IPS DF 19.7 (cell line): ENCODE measurements at places on chromosomes 7 and 10.
A peak's percentile ranks its signal among the peaks of the same experiment; 100 is the strongest.

- no peak for DNase-seq
Observed at GRCh38 chr7:3117488-3118231, 74.0 kb upstream of the CARD11 start.

DNA sequence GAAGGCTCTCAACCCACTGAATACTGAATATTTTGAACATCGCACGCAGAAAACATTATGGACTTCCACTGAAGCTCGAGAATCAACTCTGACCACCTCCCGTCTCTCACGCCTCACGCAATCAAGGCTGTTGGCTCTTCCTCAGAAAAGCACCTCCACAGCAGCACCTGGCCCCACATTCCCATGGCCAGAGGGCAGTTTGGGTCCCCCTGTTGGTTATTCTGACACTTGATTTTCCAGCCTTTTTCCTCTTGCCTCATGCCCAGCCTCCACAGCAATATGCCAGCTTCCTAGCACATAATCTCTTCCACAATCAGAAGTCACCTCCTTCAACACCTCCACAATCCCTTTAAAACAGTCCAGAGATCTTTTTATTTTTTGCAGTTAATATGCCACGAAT lies 55.9 kb downstream of the SVOPL start:
- DNase-seq, result no peak

DNA sequence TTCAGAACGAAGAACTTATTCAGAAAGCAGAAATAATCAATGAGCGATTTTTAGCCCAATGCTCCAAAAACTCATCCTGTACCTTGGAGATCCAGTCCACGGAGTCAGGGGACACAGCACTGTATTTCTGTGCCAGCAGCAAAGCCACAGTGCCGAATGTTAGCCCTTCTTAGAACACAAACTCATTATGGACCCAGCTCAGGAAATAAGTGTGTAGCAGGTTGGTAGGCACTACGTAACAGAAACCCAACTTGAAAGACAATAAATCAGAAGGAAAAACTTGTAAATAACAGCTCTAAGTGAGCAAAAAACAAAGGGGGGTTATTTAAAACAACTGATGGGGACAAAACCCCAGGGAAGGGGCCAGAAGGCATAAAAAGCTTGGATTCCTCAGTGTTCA lies 112.0 kb upstream of the PRSS1 start:
- no peak for DNase-seq

DNA sequence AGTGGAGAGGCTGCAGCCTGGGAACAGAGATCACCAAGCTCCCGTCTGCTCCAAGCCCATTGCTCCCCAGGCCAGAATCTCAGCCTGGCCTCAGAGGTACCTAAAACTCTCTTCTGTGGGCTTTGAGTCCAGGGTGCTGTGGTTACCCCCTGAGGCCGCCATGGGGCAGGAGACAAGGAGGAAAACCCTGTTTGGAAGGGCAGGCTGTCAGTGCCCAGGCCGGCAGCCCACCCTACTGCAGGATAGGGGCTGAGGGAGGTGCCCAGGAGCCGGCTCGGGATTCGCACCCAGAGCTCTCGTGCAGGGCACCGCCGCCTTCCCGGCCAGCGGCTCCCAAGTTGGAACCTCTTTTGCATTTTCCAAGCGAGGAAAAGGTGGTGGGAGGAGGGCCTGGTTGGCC lies 24.5 kb downstream of the UNCX start:
- no peak for DNase-seq

- peak; percentile 50 for DNase-seq
Observed at GRCh38 chr10:127600479-127600878, 51.4 kb downstream of the NPS start.

GRCh38 chr7:55065511-55066229 lies 46.9 kb downstream of the EGFR start:
- no peak for DNase-seq

GRCh38 chr7:128673571-128673970 lies 1.5 kb downstream of the GARIN1A start:
- no peak for DNase-seq

DNA sequence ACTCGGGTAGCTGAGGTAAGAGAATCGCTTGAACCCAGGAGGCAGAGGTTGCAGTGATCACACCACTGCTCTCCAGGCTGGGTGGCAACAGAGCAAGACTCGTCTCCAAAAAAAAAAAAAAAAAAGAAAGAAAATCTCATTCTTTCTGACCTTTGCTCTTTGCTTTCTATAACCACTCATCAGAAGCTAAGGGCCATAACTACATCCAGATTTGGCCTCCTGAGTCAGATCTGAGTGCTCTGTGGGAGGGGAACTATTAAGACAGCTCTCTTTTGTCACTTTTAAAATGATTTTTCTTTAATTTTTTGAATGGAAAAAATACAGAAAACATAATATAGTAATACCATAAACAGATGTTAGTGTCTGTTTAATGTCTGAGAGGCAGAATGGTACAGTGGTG lies 210.1 kb downstream of the KIAA1217 start:
- DNase-seq, result no peak

DNA sequence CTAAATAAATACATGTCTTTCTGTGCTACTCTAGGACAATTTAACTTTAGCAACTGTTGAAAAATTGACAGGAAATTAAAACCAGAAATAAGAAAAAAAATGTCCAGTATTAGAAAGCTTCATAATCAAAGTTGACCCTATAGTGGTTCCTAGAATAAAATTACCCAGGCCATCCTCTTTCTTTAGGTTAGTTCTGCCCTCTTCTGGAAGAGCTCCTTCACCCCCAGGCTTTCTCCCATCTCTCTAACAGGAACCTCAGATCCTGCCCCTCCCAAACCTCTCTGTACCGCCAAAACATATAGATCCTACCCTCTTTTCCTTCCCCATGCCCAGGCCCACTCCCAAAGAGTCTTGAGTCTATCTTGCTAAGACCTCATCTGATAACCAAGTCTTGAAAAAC lies 159.4 kb upstream of the CDK1 start:
- no peak for DNase-seq

DNA sequence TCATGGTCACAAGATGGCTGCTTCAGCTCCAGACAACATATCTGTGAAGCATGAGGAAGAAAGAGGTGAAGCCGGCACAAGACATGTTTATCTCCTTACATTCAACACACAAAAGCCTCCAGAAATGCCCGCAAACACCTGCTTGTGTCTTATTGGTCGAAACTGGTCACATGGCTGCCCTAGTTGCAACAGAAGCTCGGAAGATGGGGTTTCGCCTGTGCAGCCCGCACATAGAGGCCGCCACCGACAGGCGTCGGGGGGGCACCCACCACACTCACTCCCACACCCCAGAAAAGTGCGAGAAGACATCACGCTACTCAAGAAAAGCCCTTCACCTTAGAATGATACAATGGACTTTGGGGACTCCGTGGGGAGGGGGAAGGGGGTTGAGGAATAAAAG lies 63.0 kb upstream of the MGMT start:
- no peak for DNase-seq

DNA sequence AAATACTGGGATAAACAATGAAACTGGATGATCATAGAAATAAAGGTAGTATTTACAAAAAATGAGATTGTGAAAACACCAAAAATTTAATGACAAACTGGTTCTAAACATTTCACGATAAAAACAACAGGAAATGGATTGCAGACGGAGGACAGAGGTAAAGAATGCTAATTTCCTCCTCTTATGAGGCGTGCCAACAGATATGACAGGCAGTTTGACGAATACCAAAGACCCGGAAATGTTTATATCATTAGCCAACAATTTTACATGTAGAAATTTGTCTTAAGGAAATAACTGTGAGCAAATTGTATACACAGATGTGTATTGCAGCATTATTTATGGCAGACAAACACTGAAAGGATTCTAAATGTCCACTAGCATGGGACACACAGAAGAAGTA lies 162.0 kb upstream of the MGMT start:
- DNase-seq, result no peak

DNA sequence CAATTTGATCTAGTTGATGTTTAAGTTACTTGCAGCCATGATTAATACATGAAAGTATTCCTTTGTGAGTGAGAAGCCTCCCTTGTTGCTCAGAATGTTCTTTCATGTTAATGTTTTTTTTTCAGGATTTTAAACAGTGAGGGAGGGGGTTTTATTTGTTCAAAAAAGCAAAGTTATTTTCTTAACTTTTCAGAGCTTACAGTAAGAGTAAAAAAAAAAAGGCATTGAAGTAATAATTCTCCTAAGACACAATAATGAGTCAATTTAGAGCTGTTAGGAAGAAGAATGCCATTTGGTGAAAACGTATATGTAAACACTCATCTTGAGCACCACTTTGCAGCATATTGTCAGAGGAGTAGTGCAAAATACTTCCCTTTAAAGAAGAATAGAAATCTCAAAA lies 105.8 kb downstream of the SEMA3A start:
- no peak for DNase-seq

DNA sequence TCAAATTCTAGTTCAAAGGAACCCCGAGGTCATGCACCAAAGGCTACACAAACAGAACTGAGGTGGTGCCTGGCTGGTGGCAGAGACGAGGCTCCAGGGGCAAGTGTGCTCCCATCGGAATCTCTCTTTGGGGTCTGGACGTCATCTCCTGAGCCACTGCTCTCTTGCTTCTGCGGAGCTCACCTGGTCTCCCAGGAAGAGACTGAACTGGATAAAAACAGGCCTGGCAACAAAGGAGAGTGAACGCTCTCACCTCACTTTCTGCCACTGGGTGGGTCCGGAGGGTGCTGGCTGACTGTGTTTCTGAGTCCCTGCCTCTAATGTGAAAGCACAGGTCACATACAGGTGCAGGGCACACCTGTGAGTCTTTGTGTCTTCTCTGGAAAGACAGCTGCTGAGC lies 22.4 kb downstream of the VIPR2 start:
- DNase-seq, result no peak

- no peak for DNase-seq
Observed at GRCh38 chr7:140639366-140640053, 1.1 kb downstream of the DENND2A start.

GRCh38 chr7:116138202-116138801 lies 72.0 kb upstream of the TES start:
- peak; percentile 12 for DNase-seq

DNA sequence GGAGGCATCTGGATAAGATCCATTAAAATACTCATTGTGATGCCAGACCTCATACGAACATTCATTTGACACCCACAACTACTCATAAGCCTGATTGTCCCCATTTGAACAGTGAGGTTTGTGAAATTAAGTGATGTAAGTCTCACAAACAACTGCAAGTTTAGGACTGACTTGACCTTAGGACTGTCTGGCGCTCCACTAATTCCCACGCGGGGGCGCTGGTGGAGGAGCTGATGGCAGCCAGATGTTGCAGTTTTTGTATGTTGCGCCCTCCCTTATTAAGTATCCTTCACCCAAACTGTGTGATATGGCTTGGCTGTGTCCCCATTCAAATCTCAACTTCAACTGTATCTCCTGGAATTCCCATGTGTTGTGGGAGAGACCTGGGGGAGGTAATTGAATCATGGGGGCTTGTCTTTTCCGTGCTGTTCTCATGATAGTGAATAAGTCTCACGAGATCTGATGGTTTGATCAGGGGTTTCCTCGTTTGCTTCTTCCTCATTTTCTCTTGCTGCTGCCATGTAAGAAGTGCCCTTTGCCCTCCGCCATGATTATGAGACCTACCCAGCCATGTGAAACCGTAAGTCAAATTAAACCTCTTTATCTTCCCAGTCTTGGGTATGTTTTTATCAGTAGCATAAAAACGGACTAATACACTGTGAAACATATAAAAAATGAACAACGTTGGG lies 20.3 kb upstream of the TIAL1 start:
- no peak for DNase-seq

- DNase-seq, result no peak
Observed at GRCh38 chr10:124626759-124627380, 117.3 kb downstream of the FAM53B start.

- DNase-seq, result no peak
Observed at GRCh38 chr10:93816123-93816747, 58.5 kb downstream of the LGI1 start.

DNA sequence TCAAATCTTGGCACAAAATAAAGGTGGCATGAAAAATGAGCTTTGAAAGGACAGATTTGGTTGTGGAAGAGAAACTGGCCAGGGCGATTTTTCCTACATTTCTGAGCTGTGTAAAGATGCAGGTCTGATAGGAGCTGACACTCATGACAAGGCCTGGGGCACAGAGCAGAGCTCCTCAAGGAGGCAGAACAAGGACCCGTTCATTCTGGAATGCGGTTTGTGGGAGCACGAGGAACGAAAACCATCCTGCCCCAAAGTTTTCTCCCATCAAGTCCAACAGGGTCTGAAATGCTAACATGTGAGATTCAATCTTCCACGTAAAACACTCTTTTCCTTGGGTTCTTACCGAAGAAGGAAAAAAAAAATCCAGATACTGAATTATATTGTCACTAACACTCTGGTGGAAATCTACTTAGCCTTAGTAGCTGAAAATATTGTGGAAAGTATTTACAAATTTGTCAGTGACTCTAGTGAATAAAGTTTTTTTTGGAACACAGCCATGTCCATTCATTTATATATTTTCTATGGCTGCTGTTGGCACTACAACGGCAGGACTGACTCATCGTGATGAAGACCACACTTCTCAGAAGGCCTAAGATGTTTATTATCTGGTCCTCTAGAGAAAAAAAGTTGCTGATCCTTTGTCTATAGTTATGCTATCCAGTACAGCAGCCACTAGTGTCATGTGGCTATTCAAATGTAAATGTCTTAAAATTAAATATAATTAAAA lies 215.7 kb downstream of the BAMBI start:
- no peak for DNase-seq

- DNase-seq, result no peak
Observed at GRCh38 chr7:85829817-85830432, 643.1 kb upstream of the SEMA3D start.

- DNase-seq, result no peak
Observed at GRCh38 chr10:95261926-95262325, 28.9 kb downstream of the PDLIM1 start.

- no peak for DNase-seq
Observed at GRCh38 chr10:24690961-24691512, 32.6 kb downstream of the ARHGAP21 start.

- DNase-seq, result no peak
Observed at GRCh38 chr10:88493691-88494483, 89.2 kb downstream of the RNLS start.
